ENCODE measurements at places on chromosomes 6 and 20.

GRCh38 chr6:7137335-7138045, 29.7 kb downstream of the RREB1 start:
- peak; percentile 45 for DNase-seq

DNA sequence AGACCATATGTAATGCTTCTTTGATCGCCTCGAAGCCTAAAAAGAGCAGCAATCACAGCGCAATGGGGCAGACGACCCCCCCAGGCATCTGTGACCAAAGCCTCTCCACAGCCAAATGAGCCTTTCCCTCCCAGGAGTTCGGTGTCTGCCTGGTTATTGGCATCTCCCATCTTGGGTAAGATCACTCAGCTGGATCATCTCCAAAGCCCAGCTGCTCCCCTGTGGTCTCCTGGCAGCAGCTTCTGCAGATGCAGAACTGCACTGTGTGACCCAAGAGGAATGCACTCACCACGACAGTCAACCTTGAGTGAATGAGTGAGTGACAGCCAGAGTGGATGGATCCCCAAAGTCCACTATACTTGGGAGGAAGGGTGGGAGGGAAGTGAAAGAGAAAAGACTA, 44.8 kb upstream of the IYD start:
- DNase-seq: no peak

DNA sequence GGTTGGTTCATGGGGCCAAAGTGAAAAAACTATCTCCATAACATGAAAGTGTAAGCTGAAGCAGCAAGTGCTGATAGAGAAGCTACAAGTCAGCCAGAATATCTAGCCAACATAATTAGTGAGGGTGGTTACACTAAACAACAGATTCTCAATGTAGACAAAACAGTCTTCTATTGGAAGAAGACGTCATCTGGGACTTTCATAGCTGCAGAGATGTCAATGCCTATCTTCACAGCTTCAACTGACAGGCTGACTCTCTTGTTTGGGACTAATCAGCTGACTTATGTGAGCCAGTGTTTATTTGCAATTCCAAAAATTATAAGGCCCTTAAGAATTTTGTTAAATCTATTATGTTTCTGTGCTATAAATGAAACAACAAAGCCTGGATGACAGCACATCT, 63.2 kb downstream of the GMDS start:
- DNase-seq: no peak

DNA sequence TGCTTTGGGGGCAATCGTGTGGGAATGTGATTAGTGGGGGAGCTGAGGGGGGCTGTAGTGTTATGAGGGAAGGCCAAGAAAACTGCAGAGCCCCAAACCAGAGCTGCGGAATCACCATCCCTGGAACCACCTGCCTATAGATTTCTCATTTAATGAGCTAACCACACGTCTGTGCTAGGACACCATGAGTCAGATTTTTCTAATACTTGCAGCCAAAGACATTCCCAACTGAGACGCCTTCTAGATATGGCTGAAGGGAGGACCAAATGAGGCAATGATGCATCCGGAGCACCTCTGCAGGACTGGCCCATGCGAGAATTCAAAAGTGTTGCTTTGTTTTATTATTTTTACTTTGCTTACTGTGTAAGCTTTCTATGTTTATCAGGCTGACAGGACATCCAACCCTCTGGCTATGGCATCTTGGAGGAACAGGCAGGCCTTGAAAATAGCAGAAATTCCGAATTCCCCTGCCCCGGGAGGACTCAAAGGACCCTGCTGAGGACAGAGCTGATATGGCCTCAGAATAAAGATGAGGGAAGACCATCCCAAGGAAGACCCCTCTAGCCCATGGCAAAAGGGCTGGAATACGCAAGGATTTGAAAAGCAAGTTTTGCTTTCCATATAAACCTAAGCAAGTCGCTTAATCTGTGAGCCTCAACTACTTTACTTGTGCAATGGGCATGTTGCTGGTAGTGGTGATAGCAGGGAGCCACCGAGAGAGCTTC, 3.1 kb upstream of the PTGIS start:
- DNase-seq: no peak

GRCh38 chr6:117463762-117464665, 18.5 kb upstream of the DCBLD1 start:
- no peak for DNase-seq

GRCh38 chr20:44217342-44218092, 6.9 kb upstream of the OSER1 start:
- peak; percentile 52 for DNase-seq

GRCh38 chr6:38273325-38273724, 366.4 kb downstream of the BTBD9 start:
- DNase-seq: no peak

DNA sequence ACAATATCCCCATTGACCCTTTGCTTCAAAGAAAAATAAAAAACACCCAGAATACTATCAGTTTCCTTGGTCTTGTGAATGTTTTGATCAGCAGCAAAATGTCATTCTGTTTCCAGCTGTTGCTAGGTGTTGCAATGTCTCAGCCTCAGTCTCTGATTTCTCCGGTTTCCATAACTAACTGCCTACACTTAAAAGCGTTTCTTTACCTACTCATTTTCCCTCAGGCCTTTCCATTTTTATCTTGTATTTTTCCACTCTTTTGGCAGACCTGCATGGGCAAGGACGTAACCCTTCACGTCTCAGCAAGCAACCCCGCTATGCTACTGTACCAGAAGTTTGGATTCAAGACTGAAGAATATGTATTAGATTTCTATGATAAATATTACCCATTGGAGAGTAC, 49.4 kb downstream of the KAT14 start:
- DNase-seq: no peak

DNA sequence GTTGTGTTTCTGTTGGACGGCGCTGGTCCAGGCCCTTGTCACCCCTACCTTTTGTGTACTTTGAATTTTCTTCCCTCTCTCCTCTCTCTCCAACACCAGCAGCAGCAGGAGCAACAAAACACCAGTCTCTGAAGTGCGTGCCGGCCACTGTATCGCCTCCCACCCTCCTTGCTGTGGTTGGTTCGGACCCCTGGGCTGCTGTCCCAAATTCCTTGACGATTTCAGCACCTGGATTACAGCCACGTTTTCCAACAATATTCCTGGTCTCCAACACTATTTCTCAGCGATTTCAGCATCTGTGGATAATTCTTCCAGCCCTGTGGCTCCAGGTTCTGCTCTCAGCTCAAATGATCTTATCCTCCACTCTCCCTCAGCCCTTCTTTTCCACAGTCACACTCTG, 11.8 kb downstream of the MAS1 start:
- no peak for DNase-seq

- DNase-seq: peak; percentile 83
These were observed at the start of gene SAYSD1 for GRCh38 chr6:39114704-39115599. TSS of gene SAYSD1 (minus strand) at chr6:39115186. CDS start at chr6:39115089, 97 bp downstream.

Data from activated T-helper 1 cell treated with anti-CD3 and anti-CD28 coated beads, Interleukin-2, amount 50 U/mL, for 16 hours (primary cell).